Fibroblast of skin of scalp (primary cell): ENCODE measurements at places on chromosomes 5 and 9.

DNA sequence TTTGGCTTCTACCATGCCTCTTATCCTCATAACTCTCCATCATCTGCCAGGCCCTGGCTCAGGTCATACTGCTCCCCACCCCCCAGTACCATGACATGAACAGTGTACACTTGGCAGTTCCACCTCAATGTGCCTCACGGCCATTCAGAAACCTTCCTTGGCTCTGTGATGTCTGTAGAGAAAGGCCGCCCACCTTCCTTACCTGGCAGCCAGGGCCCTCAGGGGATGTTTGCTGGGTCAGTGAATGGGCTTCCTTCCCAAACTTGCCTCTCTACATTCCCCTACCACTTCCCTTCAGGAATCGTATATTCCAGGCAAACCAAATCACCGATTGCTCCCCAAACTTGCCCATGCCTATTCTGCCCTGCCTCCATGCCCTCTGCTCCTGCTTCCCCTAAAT, 101.1 kb downstream of the PSD2 start:
- DNase-seq, result no peak

DNA sequence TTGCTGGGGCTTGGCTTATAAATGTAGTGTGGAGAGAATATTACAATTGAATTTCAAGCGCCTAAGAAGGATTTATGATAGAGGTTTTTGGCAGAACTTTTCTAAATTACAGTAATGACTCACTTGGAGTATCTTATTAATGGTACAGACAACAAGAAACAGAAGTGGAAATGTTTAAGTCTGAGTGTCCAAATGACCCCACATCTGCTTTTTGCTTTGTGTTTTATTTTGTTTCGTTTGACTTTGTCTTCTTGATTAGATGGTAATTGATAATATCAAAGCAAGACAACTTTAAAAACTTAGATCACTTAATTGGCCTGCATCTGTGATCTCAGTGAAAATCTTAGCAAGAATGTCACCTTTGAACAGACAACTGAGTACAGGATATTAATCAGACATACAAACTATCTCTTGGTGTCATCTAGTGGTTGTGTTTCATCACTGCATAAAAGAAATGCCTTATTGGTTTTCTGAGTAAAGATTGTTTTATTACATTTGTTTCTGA, 577.4 kb downstream of the ISL1 start:
- DNase-seq, result no peak

DNA sequence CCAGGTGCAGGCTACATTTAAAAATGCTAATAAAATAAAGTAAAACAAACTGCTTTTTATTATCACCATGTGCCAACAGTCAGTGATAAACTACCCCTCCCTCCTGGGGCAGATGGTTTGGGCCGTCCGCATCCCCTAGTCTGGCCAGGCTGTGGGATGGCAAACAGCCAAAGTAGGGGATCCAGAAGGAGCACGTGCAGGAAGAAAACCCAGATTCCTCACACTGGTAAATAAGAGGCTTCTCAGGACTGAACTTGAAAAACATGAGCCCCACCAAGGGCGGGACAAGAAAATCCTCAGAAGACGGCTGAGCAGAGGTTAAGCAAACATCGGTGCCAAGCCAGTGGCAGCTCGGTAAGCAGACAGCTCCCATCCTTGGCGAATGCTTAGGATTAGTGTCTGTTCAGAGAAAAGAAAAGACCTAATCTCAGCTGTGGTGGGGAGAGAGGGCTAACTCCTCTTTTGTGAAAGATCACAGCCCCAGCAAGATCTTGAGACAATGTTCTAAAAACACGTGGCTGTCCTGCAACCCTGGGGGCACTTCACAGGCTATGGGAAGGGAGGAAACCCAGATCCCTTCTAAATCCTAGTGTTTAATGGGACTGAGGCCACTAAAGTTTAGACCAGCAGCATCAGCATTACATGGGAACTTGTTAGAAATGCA, 46.5 kb upstream of the GDNF start:
- DNase-seq, result peak; percentile 24

DNA sequence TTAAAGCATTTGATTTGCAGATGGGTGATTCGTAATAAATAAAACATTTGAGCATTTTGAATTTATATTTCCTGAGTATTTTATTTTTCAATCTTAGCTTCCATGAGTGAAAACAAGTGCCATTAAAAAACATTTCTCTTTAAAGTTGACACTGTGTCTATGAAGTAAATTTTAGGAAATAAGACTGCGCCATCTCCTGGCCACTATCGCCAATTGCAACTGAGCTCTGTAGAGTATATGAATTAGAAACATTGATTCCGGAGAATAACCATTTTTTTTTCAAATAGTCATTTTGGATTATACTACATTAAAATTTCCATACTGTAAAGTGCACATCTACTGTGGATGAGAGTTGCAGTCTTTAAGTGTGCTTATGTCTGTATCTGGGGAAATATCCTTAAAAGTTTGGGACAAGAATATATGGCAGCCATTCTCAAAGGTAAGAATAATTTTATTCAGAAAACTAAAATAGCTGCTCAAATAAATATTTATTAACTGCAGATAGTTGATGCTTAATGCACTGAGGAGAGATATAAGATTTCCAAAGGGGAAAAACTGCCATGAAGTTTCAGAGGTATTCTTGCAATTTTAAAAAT, 5.9 kb downstream of the DMRTA1 start:
- DNase-seq, result peak; percentile 36

GRCh38 chr5:108801776-108802175, 54.1 kb downstream of the FER start:
- DNase-seq, result peak; percentile 92

GRCh38 chr9:2872250-2872930, 28.5 kb upstream of the PUM3 start:
- peak; percentile 44 for DNase-seq

DNA sequence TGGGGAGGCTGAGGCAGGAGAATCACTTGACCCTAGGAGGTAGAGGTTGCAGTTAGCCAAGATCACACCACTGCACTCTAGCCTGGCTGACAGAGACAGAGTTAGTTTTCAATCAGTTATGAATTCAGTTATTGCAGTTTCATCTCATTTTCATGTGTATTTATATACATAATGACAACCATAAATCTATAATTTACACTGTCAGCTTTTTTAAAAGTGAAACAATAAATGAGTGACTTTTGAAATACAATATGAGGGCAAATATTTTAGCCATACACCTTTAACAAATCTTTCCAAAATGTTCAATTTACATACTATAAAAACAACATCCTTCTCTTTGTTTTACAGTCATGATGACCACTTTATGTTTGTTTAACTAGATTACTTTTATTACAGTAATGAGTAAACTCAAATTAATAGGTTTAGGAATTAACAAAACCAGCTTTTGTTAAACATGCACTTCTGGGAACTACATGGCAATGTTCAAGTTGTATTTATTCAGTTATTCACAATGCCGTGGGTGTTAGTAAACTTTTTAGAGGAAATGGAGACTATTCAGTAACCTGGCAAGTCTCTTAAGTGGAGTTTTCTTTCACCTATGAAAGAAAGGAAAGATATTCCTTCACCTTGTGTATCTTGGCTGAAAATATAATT, 12.7 kb downstream of the TYRP1 start:
- no peak for DNase-seq
